ENCODE measurements at places on chromosomes 2 and 18. TPM values are rescaled to one million over a fixed set of nuclear protein-coding genes. Genes with fewer than 3 reads are reported as not detected.

- no peak for DNase-seq
These were observed 2.2 kb downstream of the COL5A2 start for GRCh38 chr2:189177251-189177840.

Gene UGT1A1
- total RNA-seq = not detected

Gene CCDC121
- 4.8 TPM for total RNA-seq

DNA sequence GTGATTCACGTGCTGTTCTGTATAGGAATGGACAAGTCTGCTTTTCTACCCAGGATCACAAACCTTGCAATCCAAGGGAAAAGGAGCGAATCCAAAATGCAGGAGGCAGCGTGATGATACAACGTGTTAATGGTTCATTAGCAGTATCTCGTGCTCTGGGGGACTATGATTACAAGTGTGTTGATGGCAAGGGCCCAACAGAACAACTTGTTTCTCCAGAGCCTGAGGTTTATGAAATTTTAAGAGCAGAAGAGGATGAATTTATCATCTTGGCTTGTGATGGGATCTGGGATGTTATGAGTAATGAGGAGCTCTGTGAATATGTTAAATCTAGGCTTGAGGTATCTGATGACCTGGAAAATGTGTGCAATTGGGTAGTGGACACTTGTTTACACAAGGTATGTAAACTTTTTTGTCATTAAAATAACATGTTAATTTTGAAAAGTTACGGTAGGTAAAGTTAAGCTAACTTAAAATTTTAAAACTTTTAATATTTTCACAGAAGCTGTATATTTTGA lies 33.0 kb downstream of the PPM1B start:
- DNase-seq = no peak

Gene CKAP2L
- 0.05 TPM for total RNA-seq

DNA sequence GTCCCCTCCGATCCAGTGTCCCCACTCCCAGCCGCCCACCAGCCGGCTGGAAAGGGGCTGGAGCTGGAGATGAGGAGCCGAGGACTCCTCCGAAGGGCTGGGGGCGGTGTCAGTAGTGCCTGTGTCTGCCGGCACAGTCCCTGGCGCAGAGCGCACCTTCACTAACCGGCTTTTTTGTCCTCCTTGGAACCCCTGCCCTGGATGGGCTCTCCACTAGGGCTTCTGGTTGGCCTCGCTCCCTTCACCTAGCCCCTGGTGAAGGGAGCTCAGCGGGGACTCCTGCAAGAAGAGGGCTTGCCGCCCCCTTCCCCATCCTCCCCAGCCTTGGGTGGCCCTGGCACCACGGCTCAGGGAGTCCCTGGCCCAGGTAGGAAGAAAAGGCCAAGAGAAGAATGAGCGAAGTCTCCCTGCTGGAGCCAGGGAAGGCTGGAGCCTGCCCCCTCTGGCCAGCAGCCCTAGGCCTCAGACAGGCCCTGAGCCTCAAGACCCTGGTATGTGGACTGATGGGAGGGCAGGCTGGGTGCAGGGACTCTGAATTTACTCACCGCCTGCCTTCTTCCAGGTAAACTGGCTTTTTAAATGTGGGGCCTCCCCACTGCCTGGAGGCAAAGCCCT lies 570 bp upstream of the ECEL1 start:
- DNase-seq = no peak

Data from psoas muscle (tissue), 8 donors.